EL (cell line): ENCODE measurements at places on chromosomes 3 and 15.

DNA sequence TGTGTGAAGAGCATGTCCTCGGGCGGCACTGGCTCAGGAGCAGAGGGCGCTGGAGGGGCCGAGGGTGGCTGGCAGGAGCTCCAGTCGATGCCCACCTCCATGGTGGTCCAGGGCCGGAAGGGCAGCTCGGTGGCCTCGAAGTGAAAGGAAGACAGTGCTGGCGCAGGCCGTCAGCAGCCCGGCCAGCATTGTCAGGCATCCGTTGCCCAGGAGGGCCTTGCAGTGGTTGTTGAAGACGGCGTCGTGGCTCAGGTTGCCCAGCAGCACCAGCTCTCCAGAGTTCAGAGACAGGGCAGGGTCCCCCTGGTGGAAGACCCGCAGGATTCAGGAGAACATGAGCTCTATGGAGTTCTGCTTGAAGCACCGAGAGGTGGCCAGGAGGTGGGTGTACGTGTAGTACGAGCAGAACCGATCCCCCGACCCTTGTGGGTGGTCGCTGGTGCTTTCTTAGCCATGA, 16.5 kb upstream of the SIAH2 start:
- DNase-seq = no peak

- DNase-seq = no peak
Observed at GRCh38 chr15:34233614-34234013, 8.8 kb downstream of the EMC4 start.

- DNase-seq = no peak
Observed at GRCh38 chr15:85474700-85475316, 94.4 kb downstream of the AKAP13 start.

GRCh38 chr3:11932636-11933035, 71.6 kb upstream of the SYN2 start:
- no peak for DNase-seq

DNA sequence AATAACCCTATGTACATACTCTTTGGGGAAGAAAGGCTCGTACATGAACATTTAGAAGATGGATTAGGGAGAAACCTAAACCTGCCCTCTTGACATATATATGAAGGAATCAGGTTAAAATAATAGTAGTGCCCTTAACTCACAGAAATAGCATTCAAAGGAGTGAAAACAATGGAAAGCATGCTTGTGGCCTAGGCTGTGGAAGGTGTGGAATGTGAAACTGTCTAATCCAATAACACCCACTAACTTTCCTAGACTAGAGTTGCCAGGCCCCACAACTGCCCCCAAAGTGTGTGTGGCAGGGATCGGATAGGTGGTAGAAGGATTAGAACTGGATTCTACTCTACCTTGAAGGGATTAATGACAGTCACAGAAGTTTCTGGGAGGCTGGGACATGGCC, 317.4 kb upstream of the LRRFIP2 start:
- DNase-seq = no peak

DNA sequence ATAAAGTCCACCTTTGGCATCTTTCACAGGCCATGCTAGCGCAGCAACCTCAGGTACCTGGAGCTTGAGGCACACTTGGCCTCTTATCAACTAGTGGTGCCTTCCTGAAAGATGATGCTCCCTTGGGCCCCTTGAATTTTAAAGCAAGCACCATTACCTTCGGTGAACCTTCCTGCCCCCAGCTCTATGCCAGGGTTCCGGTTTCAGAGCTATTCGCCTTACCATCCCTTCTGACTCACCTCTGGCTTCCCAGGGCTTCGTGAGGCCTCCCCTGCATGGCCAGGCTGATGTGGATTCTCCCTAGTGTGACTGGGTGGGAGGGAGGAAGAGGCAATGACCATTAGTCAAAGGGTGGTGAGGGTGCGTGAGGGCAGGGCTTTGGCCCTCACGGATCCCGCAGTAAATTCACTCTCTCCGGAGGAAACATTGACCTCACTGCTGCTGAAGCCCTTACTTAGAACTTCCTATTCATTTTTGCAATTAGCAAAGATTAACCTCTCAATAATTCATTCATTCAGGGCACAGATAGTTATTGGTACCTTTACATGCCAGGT, 16.3 kb downstream of the BHLHE40 start:
- DNase-seq = peak; percentile 87

DNA sequence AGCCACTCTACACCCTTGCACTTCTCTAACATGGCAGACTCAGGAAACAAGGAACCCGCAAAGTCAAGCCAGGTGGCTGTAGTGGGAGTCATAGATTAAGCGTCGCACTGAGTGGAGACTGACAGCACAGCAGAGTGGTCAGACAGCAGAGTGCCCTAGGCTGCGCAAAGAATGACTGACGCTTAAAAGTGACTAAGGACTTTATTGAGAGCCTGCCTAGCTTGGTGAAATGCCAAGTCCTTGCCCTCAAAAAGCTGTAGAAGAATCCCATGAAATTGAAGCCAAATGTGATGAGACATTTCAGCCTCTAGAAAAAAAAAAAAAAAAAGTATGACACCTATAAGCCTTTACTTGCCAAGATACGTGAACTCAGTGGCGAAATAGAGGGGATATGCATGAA, 30.2 kb downstream of the NCEH1 start:
- peak; percentile 33 for DNase-seq

DNA sequence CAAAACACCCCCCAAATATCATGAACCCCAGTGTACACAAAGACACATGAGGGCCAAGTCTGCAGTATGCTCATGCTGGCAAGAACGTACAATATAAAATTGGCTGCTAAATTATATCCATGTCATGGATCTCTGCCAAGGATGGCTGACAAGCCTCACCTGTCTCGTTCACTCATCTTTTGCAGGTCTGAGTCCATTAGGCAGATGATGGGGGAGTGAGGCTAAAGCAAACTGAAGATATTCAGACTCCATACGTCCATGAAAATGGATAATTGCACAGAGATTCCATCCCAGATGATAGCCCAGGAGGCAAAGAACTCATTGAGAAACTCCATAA, 122.3 kb upstream of the PTPRG start:
- no peak for DNase-seq

- no peak for DNase-seq
Observed at GRCh38 chr3:48747015-48747615, 30.1 kb upstream of the IP6K2 start.

- no peak for DNase-seq
Observed at GRCh38 chr15:49190586-49190985, 20.5 kb downstream of the GALK2 start.

DNA sequence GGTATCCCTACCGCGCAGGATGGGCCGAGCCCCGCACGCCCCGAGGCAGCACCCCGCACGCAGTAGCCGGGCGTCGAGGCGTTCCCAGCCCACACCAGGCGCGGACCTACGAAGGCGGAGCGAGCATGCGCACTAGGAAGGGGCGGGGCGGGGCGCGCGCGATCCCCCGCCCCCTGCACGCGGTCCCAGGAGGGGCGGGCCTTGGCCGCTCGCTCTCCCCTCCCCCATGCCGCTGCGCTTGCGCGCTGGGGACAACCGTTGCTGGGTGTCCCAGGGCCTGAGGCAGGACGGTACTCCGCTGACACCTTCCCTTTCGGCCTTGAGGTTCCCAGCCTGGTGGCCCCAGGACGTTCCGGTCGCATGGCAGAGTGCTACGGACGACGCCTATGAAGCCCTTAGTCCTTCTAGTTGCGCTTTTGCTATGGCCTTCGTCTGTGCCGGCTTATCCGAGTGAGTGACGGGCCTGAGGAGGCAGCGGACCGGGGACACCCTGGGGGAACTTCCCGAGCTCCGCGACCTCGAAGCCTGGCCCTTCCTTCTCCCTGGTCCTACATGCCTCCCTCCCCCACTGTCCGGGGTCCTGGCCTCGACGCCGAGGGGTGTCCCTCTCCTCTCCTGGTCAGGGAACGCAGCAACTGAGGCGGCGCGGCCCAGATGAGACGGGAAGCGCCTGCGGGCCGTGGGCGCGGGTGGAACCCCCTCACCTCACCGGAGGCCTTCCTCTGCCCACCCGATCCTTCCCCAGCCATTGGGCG, at the start of gene SPESP1:
SPESP1 (plus strand) TSS at position 258 of the 755 bp plus-strand sequence; CDS start at position 387, 129 bp downstream.
- DNase-seq = peak; percentile 86

GRCh38 chr3:19937459-19938294, 3.7 kb upstream of the EFHB start:
- DNase-seq = peak; percentile 17

- no peak for DNase-seq
Observed at GRCh38 chr15:53831907-53832770, 72.7 kb upstream of the WDR72 start.

DNA sequence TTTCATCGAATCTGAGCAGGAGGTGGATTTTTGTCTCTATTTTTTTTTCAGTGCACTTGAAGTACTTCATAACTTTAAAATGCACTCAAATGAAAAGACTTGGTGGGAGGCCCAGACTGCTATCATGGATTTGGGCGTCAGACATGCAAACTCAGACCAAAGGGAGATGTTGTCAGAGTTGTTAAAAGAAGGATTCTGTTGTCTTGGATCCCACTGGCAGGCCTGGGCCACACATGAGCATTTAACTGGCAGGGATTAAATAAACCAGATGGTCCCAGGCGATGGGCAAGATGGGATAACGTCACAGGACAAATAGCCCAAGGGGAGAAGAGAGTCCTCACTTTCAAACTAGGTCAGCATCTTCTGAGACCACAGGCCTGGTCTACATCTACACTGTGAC, 15.4 kb downstream of the RTP1 start:
- no peak for DNase-seq

GRCh38 chr15:28899061-28899738, 13.4 kb downstream of the APBA2 start:
- no peak for DNase-seq

GRCh38 chr15:59170295-59171066, 36.2 kb upstream of the LDHAL6B start:
- peak; percentile 74 for DNase-seq

DNA sequence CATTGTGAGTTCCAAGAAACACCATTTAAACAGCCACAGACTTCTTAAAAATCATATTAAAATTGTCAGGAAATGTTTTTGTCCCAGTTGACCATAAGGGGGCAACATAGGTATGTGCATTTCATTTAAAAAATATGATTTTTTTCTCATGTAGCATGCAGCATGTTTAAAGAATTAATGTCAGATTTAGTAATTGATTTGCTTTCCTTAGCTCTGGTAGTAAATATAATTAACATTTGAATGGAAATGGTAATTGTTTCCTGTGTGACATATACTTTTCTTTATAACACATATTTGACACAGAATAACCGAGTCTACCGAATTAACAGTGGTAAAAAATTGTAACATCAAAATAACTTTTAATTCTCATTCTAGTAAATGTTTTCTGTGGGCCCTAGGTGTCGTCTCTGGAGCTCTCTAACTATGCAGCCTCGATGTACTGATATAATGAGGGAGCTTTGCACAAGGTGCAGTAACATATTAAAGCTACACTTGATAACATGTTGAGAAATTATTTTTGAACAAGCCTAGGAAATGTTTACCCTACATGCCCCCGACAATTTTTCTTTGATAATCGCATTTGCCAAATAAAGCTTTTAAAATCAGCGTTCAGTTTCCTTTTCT, 34.9 kb downstream of the NXPE3 start:
- DNase-seq = peak; percentile 32

DNA sequence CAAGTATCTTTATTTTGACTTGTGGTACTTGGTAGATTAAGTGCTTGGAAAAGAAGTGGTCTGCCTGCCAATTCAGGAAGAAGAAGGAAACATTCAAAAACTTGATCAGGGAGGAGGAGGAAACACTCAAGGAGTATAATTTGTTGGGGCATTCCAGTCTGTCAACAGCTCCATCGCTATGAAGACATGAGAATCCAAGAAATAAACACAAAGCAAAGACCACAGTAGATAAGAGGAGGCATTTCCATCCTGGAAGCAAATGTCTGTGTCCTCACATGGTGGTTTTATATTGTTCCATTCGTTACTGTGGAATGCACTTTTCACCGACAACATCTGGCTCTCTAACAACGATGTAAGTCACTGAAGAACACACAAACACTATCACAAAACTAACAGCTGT, 176.1 kb upstream of the FRMD4B start:
- no peak for DNase-seq

- no peak for DNase-seq
Observed at GRCh38 chr15:62492900-62493299, 327.8 kb upstream of the C2CD4B start.

DNA sequence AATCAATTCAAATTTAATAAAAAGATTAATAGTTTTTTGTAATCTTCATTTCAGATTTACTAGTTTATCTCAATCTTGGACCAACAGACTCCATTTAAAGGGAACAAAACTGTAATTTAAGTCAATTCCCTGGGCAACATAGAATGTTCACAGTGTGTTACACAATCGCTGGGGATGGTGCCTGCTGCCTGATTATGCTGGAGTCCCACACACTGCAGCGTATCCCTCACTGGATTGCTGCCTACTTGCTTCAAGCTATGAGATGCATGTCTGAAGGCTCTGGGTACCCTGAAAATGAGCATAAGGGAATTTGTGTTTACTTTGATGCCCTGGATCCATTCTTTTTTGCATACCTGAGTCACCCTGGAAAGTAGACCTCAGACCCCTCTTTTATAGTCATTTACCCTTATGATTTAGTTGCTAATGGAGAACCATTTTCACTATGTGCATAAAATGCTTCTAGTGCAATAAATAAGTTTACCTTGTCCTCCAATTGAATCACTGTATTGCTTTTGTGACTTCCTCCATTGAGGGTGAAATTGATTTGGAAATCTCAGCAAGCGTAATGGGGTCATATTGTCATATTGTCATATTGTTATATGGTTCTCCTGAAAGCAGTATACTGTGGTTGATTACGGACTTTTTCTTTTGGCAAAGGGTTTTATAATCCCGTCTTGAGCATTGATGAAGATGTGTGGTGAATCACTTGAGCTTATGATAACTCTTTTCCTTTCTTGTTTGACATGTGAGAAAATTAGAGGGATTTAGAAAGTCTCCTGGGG, 35.9 kb downstream of the ITPR1 start:
- DNase-seq = no peak
